ENCODE measurements at places on chromosomes 2 and 18. TPM values are rescaled to one million over a fixed set of nuclear protein-coding genes. Genes with fewer than 3 reads are reported as not detected.
A peak's percentile ranks its signal among the peaks of the same experiment; 100 is the strongest.

Gene HJURP
- polyA plus RNA-seq: 28.3 TPM

GRCh38 chr2:121884078-121884477 lies 128.6 kb downstream of the TSN start:
- H3K4me1 ChIP-seq: no peaks in the 10 kb centered on the region
- no peaks in the 10 kb centered on the region for H3K36me3 ChIP-seq

DNA sequence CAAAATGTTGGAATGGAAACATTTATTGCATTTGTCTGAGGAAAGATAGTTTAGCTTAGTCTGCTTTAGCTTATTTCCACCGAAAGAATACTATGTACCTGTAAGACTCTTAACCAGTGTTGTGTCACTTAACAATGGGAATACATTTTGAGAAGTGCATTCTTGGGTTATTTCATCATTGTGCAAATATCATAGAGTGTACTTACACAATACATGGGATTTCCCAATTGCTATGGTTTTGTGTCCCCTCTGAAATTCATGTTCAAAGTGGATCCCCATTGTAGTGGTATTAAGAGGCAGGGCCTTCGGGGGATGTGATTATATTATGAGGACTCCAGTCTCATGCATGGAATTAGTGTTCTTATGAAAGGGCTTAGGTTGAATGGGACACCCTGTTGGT lies 249.4 kb upstream of the UBE2E3 start:
- H3K36me3 ChIP-seq: no peaks in the 10 kb centered on the region
- no peak overlapping the region for H3K27ac ChIP-seq
- H3K4me3 ChIP-seq: no peak overlapping the region
- peak; percentile 50 for DNase-seq

- no peak overlapping the region for H3K27ac ChIP-seq
- H3K4me3 ChIP-seq: no peak overlapping the region
- H3K36me3 ChIP-seq: no peaks in the 10 kb centered on the region
- no peak for DNase-seq
- no peaks in the 10 kb centered on the region for H3K27me3 ChIP-seq
These were observed 69.8 kb downstream of the EHBP1 start for GRCh38 chr2:62775367-62775668.

DNA sequence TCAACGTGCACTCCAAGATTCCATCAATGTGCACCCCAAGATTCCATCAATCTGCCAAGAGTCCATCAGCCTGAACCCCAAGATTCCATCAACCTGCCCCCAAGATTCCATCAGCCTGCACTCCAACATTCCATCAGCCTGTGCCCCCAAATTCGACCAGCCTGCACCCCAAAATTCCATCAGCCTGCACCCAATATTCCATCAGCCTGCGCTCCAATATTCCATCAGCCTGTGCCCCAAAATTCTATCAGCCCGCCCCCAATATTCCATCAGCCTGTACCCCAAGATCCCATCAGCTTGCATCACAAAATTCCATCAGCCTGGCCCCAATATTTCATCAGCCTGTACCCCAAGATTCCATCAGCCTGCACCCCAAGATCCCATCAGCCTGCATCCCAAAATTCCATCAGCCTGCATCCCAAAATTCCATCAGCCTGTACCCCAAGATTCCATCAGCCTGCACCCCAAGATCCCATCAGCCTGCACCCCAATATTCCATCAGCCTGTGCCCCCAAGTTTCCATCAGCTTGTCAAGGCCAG lies 92.1 kb upstream of the PXDN start:
- H3K27ac ChIP-seq: no peak overlapping the region
- H3K36me3 ChIP-seq: no peaks in the 10 kb centered on the region
- H3K27me3 ChIP-seq: no peaks in the 10 kb centered on the region
- no peak overlapping the region for H3K4me3 ChIP-seq
- no peaks in the 10 kb centered on the region for H3K4me1 ChIP-seq
